ENCODE measurements at places on chromosomes 7 and 10. TPM values are rescaled to one million over a fixed set of nuclear protein-coding genes. Genes with fewer than 3 reads are reported as not detected.

GRCh38 chr7:42389697-42390096 is 152.7 kb upstream of the GLI3 start:
- peaks cover 9% of the 10 kb centered on the region for H3K27me3 ChIP-seq
- no peak overlapping the region for H3K27ac ChIP-seq
- no peaks in the 10 kb centered on the region for H3K36me3 ChIP-seq
- no peak overlapping the region for H3K4me3 ChIP-seq

DNA sequence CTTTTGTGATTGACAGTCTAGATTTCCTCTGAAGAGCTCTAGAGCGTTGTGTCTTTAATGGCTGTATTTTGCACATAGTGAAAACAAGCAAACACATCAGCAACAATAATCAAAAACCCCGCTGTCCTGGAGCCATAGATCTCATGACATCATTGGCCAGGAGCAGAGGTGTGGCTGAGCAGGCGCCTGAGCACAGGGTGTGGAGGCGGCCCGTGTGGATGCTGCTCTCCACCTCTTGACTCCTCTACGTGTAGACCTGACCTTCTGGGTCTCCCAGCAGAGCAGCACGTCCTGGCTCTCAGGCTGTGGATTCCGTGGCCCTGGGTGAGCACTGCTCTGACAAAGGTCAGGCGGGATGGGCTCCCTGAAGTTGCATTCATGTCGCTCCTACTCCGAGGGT is 63.0 kb upstream of the INSYN2A start:
- no peaks in the 10 kb centered on the region for H3K27me3 ChIP-seq
- DNase-seq = no peak
- H3K36me3 ChIP-seq = no peaks in the 10 kb centered on the region
- H3K4me3 ChIP-seq = no peak overlapping the region
- no peaks in the 10 kb centered on the region for H3K4me1 ChIP-seq

DNA sequence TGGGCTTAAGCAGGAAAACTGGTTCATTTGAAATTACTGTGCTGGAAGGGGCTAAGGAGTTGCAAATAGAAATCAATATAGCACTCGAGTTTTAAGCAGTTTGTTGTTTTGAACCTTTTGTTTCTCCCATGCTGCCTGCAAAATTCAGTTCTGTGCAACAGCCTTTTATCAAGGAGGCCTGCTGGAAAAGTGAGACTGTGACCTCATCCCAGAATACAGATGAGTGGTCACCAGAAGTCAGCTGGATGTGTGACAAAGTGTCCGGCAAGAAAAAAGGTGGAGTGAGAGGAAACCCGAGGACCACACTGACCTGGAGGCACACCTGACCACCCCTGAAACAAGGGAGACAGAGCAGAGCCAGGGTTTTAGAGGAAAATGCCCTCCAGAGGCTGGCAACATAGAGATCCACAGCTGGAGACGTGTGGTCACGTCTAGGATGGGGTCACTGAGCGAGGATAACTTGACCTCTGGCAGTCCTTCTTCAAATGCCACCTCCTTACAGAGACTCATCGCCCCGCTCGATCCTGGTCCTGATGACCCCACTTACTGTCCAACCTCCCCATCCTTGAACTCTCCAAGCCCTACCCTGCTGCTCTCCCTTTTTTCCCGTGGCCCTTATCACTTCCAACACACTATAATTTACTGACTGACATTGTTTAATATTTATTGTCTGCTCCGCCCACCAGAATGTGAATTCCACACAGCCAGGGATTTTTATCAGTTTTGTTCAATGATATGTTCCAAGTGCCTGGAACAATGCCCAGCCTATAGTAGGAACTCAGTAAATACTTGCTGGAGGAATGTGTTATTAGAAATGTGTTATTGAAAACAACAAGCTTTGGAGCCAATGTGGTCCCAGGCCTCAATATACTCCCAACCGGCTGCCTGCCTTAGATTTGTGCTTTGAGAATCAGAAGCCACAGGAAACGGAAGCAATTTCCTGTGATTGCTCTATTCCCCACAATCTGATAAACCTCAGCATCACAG is 243.8 kb downstream of the GLI3 start:
- no peak overlapping the region for H3K27ac ChIP-seq
- H3K36me3 ChIP-seq = no peaks in the 10 kb centered on the region
- no peaks in the 10 kb centered on the region for H3K4me1 ChIP-seq

The PKD2L1 gene
- not detected for polyA plus RNA-seq

Measured in naive B cell (primary cell).